KG1 (cell line): ENCODE measurements at places on chromosomes 6 and 20.

- DNase-seq = no peak
These were observed 3.5 kb downstream of the TUBB1 start for GRCh38 chr20:59022754-59023153.

GRCh38 chr6:122268394-122268793 lies 131.1 kb upstream of the HSF2 start:
- DNase-seq = no peak

- no peak for DNase-seq
These were observed 36.2 kb downstream of the ZBTB9 start for GRCh38 chr6:33490621-33491020.

GRCh38 chr6:88982720-88983119 lies 19.3 kb upstream of the RNGTT start:
- peak; percentile 28 for DNase-seq

- no peak for DNase-seq
These were observed 17.5 kb downstream of the MRPS18A start for GRCh38 chr6:43669922-43670622.

- no peak for DNase-seq
These were observed 1343.3 kb upstream of the GJE1 start for GRCh38 chr6:140789466-140789865.

- no peak for DNase-seq
These were observed 40.9 kb downstream of the QRSL1 start for GRCh38 chr6:106670236-106670635.

DNA sequence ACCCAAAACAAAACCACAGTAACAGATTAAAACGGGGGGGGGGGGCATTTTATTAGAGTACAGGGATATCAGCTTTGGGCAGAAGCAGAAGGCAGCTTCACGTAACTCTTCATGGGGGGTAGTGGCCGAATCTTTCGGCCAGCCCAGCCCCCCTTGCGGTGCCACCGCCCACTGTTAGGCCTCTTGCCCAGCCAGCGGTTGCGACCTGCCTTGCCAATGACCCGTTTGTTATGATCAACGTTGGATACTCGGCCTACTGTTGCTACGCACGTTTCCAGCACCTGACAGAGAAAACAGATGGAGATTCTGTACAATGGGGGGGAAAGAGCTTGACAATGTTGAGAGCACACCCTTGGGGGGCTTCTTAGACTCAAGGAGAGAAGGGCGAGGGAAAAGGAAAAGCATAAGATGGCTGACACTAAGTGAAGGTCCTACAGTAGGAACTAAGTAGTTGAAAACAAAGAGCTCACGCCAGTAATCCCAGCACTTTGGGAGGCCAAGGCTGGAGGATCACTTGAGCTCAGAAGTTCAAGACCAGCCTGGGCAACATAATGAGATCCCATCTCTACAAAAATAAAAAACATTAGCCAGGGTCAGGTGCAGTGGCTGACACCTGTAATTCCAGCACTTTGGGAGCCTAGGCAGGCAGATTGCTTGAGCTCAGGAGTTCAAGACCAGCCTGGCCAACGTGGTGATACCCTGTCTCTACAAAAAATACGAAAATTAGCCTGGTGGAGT lies 724 bp upstream of the CUL7 start:
- no peak for DNase-seq

DNA sequence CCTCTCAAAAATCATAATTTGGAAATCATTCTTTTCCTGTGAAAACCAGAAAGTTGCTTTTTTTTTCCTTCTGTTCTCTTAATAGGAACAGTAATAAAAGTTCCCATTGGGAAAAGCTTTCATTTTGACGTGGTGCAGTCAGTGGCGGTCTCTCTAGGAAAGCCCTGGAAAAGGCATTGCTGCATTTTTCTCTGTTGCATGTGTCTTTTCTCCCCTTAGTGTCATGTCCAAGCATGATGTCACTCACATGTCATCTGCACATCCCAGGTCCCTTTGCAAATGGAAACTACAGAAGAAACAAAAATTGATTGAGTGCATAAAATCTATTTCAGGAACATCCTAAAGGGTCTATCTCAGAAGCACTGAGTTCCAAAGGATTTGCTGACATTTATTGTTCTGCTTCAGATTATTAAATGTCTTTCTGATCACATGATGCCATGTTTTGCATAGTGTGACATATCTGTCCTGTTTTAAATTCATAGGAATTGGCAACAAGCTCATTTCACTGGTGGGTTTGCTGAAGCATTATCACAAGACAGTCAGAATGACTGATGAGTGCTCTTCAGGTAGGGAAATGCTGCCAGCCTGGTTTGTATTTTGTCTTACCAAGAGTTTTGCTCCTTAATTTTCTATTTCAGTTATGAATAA lies 208.7 kb downstream of the SOX4 start:
- no peak for DNase-seq

DNA sequence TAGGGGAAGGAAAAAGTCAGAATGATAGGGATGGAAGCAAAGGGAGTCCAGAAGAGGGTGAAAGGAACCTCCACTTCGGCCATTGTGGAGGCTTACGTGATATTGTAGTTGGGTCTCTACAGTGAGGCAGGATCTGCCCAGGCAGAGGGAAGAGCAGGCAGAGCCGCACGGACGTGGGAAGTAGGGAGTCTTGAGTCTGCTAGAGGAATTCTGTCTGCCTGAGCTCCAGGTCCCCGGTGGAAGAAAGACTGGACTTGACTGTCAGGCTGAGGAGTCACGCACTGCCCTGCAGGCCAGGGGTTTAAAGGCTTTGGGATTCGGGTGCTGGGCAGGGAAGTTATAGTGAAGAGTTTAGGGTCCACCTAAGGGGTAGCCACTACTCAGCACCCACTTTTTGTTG lies 16.4 kb downstream of the TGM6 start:
- no peak for DNase-seq

- no peak for DNase-seq
These were observed 49.4 kb upstream of the SCGN start for GRCh38 chr6:25602674-25602982.

GRCh38 chr6:138785980-138786379 lies 9.9 kb upstream of the ECT2L start:
- no peak for DNase-seq

DNA sequence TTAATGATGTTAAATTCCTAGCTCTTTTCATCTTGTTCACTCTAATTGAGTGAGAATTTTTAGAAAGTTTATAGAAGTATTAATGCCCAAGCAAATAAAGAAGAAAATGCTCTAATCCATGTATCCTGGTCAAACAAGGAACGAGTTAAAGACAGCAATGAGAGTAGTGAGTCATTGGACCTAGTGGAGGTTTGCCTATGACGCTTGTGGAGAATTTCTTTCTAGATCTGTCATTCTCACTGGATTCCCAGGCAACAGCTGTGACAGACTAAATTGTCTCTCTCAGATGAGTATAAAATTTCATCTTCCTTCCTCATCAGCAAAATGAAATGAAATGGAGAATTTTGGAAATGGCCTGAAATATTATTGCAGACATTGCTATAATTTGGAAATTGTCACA lies 127.9 kb downstream of the COL19A1 start:
- no peak for DNase-seq

GRCh38 chr6:70351461-70351860 lies 48.6 kb upstream of the COL9A1 start:
- DNase-seq = no peak

DNA sequence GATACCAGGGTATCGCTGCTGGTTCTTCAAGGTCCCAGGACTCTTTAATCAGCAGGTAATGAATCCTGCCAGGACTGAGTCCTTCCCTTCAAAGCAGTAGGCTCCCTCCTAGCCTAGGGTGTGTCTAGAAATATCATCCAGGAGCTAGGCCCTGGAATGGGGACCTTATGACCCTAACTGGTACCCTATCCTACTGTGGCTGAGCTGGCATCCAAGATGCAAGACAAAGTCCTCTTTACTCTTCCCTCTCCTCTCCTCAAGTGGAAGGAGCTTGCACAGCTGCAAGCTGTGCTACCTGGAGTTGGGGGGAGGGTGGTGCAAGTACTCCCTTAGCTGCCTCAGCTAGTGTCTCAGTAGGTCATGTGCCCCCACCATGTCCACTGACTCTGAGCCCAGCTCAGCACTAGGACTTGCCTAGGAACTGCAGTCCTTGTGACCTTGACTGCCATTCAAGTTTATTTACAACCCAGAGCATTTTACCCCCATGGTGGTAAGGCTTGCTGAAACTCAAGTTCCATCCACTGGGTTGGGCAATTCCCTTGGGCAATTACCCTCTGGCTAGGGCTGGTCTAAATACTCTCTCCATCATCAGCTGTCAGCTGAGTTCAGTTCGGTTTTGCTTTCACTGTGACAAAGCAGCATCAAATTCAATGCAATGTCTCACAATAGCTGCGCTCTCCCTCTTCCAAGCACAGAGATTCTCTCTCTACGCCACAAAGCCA lies 48.4 kb upstream of the TOP1 start:
- no peak for DNase-seq

DNA sequence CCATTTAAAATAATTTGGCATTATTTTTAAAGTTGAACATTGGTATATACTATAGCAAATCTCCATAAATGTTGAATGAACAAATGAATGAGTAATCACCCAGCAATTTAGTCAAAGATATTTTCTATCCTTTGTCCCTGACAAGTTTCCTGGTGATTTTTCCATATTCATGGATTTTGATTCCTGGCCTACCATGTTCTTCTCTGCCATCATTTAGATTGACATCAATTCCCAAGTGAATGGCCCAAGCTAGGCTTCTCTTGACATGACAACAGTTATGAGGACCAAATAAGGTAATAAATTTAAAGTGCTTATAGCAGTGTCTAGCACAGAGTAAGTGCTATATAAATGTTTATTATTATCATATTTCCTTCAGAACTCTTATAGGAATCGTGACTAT lies 120.1 kb upstream of the ADGRF1 start:
- DNase-seq = no peak

- no peak for DNase-seq
These were observed 31.1 kb downstream of the EPM2A start for GRCh38 chr6:145704143-145704781.

DNA sequence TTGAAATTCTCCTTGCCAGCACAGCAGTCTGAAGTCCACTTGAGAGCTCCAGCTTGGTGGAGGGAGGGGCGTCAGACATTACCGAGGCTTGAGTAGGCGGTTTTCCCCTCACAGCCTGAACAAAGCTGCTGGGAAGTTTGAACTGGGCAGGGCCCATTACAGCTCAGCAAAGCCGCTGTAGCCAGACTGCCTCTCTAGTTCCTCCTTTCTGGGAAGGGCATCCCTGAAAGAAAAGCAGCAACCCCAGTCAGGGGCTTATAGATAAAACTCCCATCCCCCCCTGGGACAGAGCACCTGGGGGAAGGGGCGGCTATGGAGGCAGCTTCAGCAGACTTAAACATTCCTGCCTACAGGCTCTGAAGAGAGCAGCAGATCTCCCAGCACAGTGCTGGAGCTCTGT lies 325.3 kb downstream of the GJA1 start:
- DNase-seq = no peak

GRCh38 chr20:10754824-10755223 lies 81.0 kb upstream of the JAG1 start:
- no peak for DNase-seq

DNA sequence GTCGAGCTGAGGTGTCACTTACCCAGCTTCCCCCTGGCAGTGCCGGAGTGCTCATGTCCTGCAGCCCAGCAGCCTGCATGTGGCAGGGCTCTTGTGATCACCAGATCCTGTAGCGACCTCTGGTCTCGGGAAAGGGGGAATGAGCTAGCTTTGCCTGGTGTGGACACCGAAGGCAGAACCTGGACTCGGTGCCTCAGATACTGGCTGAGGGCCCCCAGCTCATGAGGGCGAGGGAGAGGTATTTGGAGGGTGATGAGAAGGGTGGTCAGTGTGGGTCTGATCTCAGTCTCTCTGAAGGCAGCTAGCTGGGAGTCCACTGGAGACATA lies 26.3 kb downstream of the SUN5 start:
- no peak for DNase-seq
